ENCODE measurements at places on chromosomes 3 and 15.

GRCh38 chr3:63934041-63934866 lies 22.1 kb upstream of the SCAANT1 start:
- no peaks in the 10 kb centered on the region for H3K27me3 ChIP-seq
- H3K27ac ChIP-seq = no peak overlapping the region
- peaks cover 12% of the 10 kb centered on the region for H3K36me3 ChIP-seq

DNA sequence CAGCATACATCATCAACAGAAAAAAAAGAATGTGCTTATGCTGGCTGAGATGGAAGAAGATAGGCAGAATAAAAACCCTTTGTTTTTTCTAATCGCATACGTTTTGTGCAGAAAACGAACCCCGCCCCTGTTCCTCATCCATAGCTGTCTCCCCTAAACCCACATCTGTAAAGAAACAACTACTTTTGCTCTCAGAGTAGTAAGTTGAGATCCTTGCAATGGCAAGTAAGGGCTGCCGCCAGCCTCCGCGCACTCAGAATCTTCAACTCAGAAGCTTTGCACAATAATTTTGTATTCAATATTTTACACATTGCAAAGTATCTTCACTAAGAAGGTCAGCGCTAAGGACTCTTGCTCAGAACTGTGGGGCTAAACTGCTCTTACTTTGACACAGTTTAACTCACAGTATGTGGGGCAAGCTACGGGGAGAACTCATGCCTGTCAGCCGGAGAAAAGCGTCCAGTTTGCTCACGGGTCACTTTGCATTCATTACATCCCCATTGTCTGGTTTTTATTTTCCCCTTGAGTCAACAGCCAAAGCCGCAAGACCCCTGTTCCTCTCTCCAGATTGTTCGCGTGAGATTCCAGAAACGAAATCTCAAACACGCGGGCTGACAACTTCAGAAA lies 1.0 kb downstream of the LYSMD4 start:
- peak overlapping the region; percentile 60 for H3K27ac ChIP-seq
- no peak for DNase-seq
- peaks cover 10% of the 10 kb centered on the region for H3K36me3 ChIP-seq

DNA sequence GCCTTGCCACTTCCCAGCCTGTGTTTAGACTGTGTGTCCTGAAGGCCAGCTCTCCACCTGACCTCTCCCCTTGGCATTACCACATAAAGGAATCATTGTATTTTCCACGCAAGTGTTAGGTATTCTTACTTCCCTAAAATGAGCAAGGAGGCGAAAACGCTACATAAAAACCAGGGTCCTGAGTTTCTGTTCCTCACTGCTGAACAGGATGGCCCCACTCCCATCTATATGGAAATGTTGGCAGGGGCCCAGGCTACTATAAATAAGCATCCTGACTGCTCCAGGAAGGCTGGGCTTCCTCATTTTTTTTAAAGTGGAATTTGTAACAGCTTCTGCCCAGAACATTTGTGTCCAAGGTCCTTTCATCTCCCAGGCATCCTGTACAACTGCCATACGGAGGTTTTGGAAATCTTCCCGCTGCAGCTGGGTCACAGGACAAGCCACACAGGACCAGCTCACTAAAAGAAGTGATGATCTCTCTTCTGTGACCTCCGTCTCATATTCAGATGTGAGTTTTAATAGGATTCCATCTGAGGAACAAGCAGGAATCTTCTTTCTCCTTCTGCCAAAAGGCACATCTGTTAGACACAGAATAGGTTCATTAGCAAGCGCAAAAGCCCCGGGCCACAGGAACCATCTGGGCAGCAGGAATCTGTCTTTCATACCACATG lies 56.4 kb upstream of the LIMD1 start:
- peaks cover 16% of the 10 kb centered on the region for H3K36me3 ChIP-seq
- H3K4me3 ChIP-seq = no peak overlapping the region
- H3K27me3 ChIP-seq = no peaks in the 10 kb centered on the region
- DNase-seq = no peak

DNA sequence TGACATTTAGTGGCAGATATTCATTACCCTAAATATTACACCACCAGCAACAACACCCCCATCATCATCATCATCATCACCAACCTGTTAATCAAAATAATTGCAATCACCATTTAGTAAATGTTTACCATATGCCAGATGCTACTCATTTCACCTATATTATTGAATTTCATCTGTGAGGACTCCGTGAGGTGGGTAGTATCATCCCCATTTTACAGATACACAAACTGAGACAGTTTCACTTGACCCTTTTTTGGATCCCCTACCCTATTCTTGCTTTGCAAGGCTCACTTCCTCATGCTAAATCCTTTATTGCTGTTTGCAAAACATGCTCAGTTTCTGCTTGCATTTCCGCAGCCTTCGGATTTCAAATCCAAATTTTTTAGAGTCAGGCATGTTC lies 18.3 kb upstream of the DET1 start:
- peaks cover 4% of the 10 kb centered on the region for H3K27me3 ChIP-seq
- no peaks in the 10 kb centered on the region for H3K4me1 ChIP-seq
- no peak for DNase-seq
- H3K27ac ChIP-seq = no peak overlapping the region

GRCh38 chr3:186922790-186923189 lies 7.5 kb upstream of the ST6GAL1 start:
- peaks cover 3% of the 10 kb centered on the region for H3K27me3 ChIP-seq
- H3K36me3 ChIP-seq = no peaks in the 10 kb centered on the region
- no peak overlapping the region for H3K27ac ChIP-seq

GRCh38 chr15:67882487-67883233 lies 42.8 kb upstream of the RNU6-1 start:
- no peaks in the 10 kb centered on the region for H3K36me3 ChIP-seq
- H3K27me3 ChIP-seq = no peaks in the 10 kb centered on the region
- H3K4me3 ChIP-seq = no peak overlapping the region
- H3K27ac ChIP-seq = peak overlapping the region; percentile 47
- peaks cover 42% of the 10 kb centered on the region for H3K4me1 ChIP-seq

GRCh38 chr3:171186383-171186782 lies 159.9 kb upstream of the SLC2A2 start:
- no peak overlapping the region for H3K4me3 ChIP-seq
- H3K4me1 ChIP-seq = peaks cover 24% of the 10 kb centered on the region
- peaks cover 9% of the 10 kb centered on the region for H3K36me3 ChIP-seq
- H3K27me3 ChIP-seq = no peaks in the 10 kb centered on the region
- H3K27ac ChIP-seq = no peak overlapping the region

GRCh38 chr3:186754006-186754405 lies 29.4 kb upstream of the EIF4A2 start:
- no peaks in the 10 kb centered on the region for H3K36me3 ChIP-seq
- peaks cover 14% of the 10 kb centered on the region for H3K27me3 ChIP-seq
- H3K4me3 ChIP-seq = no peak overlapping the region
- DNase-seq = no peak

GRCh38 chr3:194865615-194866014 lies 179.9 kb downstream of the FAM43A start:
- H3K36me3 ChIP-seq = peaks cover 4% of the 10 kb centered on the region
- H3K4me3 ChIP-seq = no peak overlapping the region
- H3K27me3 ChIP-seq = peaks cover 20% of the 10 kb centered on the region
- peaks cover under 1% of the 10 kb centered on the region for H3K4me1 ChIP-seq
- DNase-seq = no peak

DNA sequence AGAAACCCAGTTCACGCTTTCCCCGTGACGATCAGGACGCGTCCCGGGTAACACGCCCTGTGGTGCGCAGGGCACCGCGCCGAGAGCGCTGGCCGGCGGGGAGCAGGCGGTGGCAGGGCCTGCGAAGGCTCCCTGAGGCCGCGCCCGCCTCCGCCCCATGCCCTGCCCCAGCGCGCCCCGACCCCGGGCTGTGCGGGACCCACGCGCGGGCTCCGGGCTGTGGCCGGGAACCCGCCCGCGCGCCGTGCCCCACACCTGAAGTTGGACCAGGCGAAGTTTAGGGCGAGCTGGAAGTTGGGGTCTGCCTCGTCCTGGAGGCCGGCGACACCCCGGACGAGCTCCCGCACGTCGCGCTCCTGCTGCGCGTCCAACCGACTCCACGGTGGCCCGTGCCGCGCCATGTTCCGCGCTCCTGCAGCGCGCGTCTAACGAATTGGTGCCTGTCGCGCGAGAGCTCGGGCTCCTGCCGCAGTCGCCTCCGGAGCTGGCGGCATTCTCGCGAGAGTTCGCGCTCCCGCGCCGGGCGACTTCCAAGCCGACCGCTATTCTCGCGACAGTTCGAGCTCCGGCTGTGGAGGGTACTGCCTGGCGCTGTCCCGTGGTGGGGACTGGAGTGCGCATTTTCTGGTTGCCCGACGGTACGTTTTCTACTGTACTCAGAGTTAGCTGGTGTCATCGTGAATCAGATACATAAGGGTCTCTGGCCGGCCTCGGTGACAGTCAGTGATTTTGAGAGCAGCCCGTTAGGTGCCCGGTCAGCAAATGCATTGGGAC lies at the start of gene TUBGCP5:
Gene TUBGCP5, minus strand, starts transcription at position 427 of the 774 bp plus-strand sequence. Its CDS starts 26 bp downstream, at position 401.
- peaks cover 9% of the 10 kb centered on the region for H3K36me3 ChIP-seq
- H3K4me3 ChIP-seq = peak within 1 kb of the TSS; percentile 86
- peak; percentile 100 for DNase-seq
- no peaks in the 10 kb centered on the region for H3K27me3 ChIP-seq
- peaks cover 15% of the 10 kb centered on the region for H3K4me1 ChIP-seq

DNA sequence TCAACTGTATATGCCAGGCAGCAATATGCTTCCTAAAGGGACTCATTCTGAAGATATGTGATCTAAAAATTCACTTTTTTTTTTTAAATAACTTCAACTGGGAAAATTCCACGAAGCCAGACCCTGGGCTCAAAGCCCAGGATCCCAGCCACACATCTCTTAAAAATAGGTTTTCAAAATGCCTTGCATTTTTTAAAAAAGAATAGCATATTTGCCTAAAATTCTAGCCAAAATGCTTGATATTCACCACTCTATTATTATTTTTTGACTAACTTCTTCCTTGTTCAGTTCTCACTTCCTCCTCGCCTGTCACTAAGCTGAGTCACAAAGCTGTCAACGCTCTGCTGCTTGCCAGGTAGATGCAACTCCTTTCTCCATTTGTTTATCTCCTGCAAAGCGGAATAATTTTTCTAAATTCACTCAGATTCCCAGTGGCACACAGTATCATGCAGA lies 28.0 kb upstream of the VGLL4 start:
- no peak overlapping the region for H3K4me3 ChIP-seq
- no peak for DNase-seq
- H3K36me3 ChIP-seq = peaks cover 2% of the 10 kb centered on the region
- H3K4me1 ChIP-seq = peaks cover 46% of the 10 kb centered on the region
- H3K27me3 ChIP-seq = no peaks in the 10 kb centered on the region

DNA sequence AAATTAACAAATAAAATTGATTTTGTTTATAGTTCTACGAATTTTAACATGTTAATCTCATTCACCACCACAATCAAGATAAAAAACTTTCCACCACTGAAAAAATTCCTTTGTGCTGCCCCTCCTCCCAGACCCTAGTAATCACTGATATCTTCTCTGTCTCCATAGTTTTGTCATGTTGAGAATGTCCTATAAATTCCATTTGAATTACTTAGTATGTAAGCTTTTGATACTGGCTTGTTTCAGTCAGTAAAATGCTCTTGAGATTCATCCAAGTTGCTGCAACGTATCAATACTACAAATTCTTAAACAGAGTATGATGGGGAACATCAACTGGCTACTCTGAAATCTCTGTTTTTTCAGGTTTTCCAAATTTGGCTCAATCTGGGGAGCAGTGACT lies 129.6 kb downstream of the CTNNB1 start:
- no peak overlapping the region for H3K27ac ChIP-seq
- H3K4me3 ChIP-seq = no peak overlapping the region
- no peak for DNase-seq
- no peaks in the 10 kb centered on the region for H3K4me1 ChIP-seq

DNA sequence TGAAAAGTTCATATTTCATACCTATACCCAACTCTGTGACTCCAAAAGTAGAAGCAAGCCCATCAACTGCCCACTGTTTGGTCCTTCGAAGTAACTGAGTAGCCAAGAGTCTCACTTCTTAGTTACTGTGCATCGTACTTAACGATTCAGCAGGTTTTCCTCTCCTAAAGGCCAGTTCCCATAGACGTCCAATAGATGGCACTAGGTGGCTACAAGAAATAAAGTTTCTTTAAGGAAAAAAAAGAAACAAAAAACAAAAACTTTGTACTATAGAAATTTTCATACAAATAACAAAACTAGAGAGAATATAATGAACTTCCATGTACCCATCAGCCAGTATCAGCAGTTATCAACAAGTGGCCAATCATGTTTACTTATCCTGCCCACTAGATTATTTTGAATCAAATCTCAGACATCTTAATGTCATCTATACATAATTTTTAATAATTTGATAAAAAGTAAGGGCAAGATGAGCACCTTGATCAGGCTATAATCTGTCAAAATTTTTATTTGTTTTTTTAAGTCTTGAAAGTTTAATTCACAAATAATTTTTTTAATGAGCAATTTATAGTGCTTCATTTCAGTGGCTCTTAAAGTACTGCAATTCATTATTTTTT lies 63.8 kb upstream of the ACP3 start:
- no peak overlapping the region for H3K27ac ChIP-seq
- no peaks in the 10 kb centered on the region for H3K4me1 ChIP-seq
- DNase-seq = no peak

- no peaks in the 10 kb centered on the region for H3K4me1 ChIP-seq
- no peak overlapping the region for H3K27ac ChIP-seq
Observed at GRCh38 chr3:7144697-7145308, 283.9 kb downstream of the GRM7 start.

DNA sequence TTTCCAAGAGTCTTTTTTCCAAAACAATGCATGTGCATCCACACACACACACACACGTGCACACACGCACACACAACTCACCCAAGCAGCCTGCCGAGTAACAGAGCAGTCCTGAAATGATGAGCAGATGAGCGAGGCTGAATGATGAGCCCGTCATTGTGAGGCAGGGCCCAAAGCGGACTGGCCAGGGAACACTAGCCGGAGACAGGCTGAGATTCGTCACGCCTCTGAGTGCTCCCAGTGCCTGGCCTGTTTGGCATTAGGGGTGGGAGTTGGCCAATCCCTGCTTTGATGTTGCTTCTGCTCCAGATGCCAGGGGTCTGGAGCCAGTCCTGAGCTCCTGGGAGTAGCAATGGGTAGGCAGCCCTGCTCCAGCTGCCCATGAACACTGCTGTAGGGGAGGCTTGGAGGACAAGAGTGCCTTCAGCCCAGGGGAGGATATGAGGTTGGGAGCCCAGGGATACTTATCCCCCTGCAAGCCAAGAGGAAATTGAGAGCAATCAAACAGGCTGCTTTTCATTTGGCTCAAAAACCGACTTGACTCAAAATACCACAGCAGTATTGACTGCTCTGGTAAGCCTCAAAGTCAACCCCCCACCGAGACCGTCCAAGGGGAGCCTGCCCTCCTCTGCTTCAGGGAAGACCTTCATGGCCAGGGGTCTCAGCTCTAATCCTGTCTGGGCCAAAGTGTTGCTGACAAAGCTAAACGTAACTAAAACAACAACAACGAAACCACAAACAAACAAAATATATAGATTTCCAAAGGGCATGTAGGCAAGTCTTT lies 22.9 kb downstream of the COLQ start:
- H3K4me3 ChIP-seq = no peak overlapping the region
- DNase-seq = no peak
- no peaks in the 10 kb centered on the region for H3K36me3 ChIP-seq
- no peaks in the 10 kb centered on the region for H3K4me1 ChIP-seq

DNA sequence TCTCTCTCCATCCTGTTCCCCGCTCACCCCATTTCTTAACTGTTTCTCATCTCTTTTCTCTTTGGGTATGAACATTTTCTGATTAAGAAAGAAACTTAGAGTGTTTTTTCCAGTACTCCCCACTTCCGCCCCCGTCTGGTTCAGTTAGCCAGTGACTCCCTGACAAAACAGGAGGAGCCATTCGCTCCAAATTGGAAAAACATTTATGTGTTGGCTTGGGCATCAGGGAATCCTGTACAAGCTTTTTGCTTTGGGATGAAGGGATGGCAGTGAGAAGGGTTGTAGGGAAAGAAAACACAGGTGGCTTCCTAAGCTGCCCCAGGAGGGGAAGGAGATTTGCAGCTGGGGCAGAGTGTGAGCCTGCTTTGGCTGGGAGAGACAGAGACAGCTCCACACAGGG lies 47.0 kb downstream of the BOC start:
- H3K4me1 ChIP-seq = peaks cover 11% of the 10 kb centered on the region
- no peak overlapping the region for H3K4me3 ChIP-seq
- no peak for DNase-seq
- no peaks in the 10 kb centered on the region for H3K27me3 ChIP-seq
- H3K36me3 ChIP-seq = peaks cover 22% of the 10 kb centered on the region

All from osteocyte (in vitro differentiated cells).